ENCODE measurements at places on chromosomes 12 and 14. TPM values are rescaled to one million over a fixed set of nuclear protein-coding genes. Genes with fewer than 3 reads are reported as not detected.

GRCh38 chr12:34350092-34351041, 328.1 kb downstream of the ALG10 start:
- no peak for DNase-seq

- no peak for DNase-seq
Observed at GRCh38 chr12:82415402-82415801, 57.1 kb downstream of the METTL25 start.

- no peak for DNase-seq
Observed at GRCh38 chr12:56103066-56103711, 1.2 kb upstream of the PA2G4 start.

GRCh38 chr12:3601461-3602150, 110.6 kb downstream of the PRMT8 start:
- DNase-seq, result no peak

DNA sequence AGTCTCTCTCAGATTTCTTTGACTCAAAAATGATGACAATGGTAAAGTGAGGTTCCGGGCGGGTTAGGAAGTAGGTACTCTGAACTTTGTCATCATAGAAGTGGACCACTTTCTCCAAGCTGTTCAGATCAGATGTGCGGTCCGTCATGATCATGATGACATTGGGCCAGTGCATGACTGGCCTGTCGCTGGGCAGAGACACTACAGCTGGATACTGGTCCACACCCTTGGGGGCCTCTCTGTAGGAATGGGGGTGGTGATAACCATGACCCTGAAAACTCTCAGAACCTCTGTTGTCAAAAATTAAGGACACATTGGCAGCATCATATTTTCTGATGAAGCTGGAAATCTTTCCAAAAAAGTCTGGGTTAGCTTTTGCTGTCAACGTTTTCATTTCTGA, 28.2 kb downstream of the KICS2 start:
- DNase-seq, result no peak

GRCh38 chr12:132838410-132839080, 9.9 kb upstream of the GOLGA3 start:
- no peak for DNase-seq

GRCh38 chr12:31895449-31896150, 63.6 kb upstream of the RESF1 start:
- DNase-seq, result no peak

GRCh38 chr14:99402950-99403349, 77.7 kb downstream of the SETD3 start:
- DNase-seq, result no peak

DNA sequence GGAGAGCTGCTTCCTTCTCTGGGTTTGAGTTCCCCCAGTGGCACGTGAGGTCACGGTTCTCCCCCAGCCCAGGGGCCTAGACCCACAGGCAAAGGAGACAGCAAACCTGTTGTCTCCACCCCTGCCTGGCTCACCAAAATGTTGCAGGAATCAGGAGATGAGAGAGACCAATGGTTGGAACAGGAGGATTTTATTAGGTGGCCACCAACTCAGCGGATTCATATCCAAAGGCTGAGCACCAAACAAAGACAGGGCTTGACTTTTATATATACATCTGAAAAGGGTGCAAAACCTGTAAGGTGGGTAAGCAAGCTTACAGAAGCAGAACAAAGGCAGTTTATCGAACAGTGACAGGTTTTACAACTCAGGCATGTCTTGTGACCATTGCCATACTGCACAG, 9.2 kb upstream of the ADAM21 start:
- no peak for DNase-seq

DNA sequence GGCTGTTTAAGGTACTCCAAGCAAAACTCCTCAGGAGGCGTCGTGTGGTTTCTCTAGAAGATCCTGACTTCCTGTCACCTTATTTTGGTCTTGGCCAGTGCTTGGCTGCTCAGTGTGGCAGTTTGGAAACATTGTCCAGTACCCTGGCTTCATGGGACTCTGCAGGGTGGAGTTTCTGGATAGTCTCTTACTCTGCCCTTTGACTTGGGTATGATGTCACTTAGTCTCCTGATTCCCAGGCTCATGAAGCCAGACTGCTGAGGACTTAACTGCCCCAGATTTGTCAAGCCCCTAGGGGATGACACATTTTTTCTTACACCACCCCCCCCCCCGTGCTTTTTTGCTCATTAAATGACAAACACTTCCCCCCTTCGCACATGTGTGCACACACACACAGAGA, 82.7 kb downstream of the ADCK1 start:
- no peak for DNase-seq

DNA sequence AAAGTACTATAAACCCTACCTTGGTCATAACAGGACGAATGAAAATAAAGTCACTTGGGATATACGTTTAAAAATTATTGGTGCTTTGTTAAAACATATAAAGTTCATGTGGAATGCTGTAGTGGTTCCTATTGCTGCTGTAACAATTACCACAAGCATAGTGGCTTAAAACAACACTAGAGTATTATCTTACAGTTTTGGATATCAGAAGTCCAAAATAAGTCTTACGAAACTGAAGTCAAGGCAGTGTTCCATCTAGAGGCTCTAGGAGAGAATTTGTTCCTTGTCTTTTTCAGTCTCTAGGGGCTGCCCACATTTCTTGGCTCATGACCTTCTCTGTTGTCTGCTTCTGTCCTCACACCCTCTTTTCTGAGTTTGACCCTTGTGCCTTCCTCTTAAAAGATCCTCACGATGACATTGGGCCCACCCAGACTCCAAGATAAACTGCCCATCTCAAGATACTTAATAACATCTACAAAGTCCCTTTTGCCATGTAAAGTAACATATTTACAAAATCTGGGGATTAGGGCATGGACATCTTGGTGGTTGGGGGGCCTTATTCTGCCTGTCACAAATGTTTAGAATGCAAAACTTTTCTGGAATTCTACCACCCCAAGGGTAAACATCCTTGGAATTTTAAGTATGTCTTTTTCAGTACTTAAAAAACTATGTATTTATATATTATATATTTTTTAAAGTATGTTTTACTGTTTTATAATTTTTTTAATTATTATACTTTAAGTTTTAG, 178.1 kb downstream of the ETNK1 start:
- no peak for DNase-seq

GRCh38 chr12:29152223-29152868, 3.3 kb downstream of the FAR2 start:
- DNase-seq, result no peak

DNA sequence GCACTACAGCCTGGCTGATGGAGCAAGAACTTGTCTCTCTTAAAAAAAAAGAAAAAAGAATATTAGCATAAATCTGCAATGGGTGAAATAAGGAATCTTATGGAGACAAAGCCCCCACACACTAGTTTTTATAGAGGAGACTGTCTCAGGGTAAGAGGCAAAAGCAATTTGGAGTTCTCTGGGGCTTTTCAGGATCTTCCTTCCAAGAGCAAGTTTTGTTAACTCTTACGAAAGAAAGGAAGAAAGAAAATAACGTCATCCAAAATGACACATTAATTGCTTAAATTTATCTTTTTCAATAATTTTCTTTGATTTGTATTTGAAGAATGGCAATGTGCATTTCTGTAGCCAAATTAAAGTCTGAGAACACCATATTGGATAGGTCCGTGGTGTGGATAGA, 3.8 kb downstream of the PDE6H start:
- DNase-seq, result no peak

DNA sequence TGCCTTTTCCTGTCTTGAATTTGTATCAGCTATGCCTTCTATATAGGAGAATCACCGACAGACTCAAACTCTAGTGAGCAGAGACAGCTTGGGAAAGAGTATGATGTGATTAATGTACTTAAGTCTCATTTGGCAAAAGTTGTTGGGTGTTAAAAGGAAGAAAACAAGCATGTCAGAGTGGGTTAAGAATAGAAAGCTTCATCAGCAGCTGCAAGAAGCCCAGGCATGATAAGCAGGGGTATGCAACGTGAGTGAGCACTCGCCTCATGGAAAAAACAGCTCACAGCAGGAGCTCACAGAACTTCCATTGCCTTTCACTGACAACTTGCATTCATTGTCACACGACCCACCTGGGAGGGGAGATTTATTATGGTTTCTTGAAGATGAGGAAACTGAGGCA, 35.9 kb upstream of the WNK1 start:
- no peak for DNase-seq

GRCh38 chr12:47900131-47901062, 4.4 kb downstream of the VDR start:
- DNase-seq, result no peak

GRCh38 chr12:94648578-94648977, 1.8 kb downstream of the TMCC3 start:
- DNase-seq, result no peak

Gene ALDH1L2
- 0.90 TPM for total RNA-seq

Gene SERPINA12
- total RNA-seq, result 2.8 TPM

Gene SLC2A14
- total RNA-seq, result 0.18 TPM

Gene SLC25A47
- 378 TPM for total RNA-seq

Gene TAS2R8
- not detected for total RNA-seq

Gene RNF41
- total RNA-seq, result 10.6 TPM

Gene ADCY4
- 2.9 TPM for total RNA-seq
